ENCODE measurements at places on chromosomes 16 and 17.

- peak; percentile 99 for DNase-seq
Observed at GRCh38 chr17:3710951-3711383, 12.7 kb upstream of the HASPIN start.

DNA sequence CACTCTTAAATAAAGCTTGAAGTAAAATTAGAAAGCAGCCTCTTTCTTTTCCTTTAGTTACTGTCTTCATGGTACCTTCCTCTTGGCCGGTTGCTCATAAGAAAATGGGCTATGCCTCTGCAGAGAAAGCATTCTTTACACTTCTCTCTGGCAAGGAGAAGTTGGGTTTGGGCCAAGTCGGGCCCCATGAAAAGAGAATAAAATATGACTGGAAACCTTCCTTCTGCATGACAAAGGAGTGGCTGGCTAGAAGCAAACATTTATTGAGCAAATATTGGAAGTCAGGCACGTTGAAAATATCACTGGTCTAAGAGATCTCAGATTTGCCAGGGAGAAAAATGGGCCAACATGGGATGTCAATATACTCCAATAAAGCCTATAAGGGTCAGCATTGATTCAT, 126.1 kb downstream of the CA10 start:
- DNase-seq, result no peak

- no peak for DNase-seq
Observed at GRCh38 chr17:33469911-33470310, 176.8 kb upstream of the ASIC2 start.

GRCh38 chr16:74923766-74924460, 61.0 kb downstream of the WDR59 start:
- DNase-seq, result no peak

GRCh38 chr17:22221344-22221743, 529.0 kb downstream of the KCNJ18 start:
- DNase-seq, result no peak

- no peak for DNase-seq
Observed at GRCh38 chr16:79001156-79001967, 599.2 kb downstream of the MAF start.

- DNase-seq, result peak; percentile 49
Observed at GRCh38 chr16:20901436-20902112, 1.0 kb downstream of the LYRM1 start.

DNA sequence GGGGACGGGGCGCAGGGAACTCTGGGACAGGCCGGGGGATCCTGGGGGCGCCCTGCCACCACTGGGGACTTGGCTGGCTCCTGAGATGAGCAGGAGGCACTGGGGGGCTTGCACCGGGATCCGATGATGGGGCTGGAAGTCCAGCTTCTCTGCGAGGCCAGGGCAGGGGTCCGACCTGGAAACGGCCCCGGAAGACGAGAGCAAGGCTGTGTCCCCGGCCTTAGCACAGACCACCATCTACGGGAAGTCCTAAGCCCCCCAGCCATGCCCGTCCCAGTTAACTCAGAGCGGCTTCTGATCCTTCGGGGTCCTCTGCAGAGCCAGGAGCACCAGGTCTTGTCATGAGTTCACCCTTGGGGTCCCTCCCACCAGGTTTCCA, 573 bp downstream of the CDT1 start:
- DNase-seq, result no peak

GRCh38 chr17:71980171-71980570, 140.6 kb upstream of the SOX9 start:
- no peak for DNase-seq

- DNase-seq, result no peak
Observed at GRCh38 chr17:6476076-6476809, 32.0 kb downstream of the PIMREG start.

- no peak for DNase-seq
Observed at GRCh38 chr16:598823-599739, 9.2 kb downstream of the RAB40C start.

DNA sequence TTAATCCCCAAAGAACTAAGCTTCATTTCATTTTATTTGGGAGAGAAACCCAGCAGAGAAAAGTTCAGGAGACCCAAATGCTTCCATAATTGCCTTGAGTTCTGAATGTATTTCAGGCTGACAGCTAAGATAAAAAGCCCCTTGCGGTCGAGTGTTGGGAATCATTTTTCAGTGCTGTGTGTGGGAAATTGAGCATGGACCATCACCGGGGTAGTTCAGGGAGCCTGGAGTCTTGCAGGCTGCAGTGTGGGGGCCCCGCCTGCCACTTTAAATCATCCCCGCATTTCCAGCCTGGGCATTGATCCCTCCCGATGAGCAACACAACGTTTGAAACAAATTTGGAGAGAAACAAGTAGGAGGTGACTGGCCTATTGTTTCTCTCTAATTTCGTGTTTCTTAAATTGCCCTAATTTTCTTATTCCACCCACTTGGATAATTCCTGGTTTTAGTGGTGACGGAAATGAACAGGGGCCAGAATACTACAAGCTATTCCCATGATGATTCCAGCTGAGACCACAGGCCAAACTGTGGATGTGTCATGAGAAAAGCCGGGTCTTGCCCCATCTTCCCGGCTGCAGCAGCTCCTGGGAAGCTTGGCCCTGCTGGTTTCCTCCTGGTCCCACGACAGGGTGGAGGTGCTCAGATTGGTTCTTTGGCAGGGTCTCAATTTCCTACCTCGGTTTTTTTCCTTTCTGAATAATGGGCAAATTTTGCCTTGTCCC, 75.1 kb downstream of the FOXL1 start:
- DNase-seq, result no peak

DNA sequence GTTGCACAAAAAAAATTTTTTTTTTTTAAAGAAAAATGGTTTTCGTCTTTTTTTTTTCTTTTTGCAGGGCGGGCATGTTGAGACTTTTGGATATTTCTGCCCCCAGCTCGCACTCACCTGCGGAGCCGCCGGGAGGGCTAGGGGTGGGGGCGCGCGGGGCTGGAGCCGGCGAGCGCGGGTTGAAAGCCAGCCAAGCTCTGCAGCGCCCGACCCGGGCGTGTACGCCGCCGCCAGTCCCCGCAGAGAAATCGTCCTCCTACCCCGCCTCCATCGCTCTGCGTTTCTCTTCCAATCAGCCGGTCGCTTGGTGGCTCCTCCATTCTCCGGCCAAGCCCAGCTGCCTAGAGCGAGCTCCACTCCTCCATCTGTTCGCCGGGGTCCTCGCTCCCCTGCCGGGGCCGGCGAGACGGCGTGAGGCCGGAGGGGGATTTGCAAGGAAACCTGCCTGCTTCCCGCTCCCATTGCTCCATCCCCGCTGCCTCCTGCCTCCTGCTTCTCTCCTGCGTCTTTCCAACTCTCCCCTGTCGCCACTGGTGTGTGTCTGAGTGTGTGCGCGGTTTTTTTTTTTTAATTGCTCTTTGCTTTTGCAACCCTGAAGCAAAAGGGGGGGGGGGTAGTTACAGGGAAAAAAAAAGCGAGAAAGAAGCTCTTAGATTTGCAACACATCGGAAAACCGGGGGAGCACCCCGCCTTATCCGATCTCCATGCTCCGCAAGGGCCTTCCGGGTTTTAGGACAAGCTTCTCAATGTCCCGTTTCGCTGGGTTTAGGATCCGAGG, 1.8 kb upstream of the UBTF start:
- DNase-seq, result no peak

DNA sequence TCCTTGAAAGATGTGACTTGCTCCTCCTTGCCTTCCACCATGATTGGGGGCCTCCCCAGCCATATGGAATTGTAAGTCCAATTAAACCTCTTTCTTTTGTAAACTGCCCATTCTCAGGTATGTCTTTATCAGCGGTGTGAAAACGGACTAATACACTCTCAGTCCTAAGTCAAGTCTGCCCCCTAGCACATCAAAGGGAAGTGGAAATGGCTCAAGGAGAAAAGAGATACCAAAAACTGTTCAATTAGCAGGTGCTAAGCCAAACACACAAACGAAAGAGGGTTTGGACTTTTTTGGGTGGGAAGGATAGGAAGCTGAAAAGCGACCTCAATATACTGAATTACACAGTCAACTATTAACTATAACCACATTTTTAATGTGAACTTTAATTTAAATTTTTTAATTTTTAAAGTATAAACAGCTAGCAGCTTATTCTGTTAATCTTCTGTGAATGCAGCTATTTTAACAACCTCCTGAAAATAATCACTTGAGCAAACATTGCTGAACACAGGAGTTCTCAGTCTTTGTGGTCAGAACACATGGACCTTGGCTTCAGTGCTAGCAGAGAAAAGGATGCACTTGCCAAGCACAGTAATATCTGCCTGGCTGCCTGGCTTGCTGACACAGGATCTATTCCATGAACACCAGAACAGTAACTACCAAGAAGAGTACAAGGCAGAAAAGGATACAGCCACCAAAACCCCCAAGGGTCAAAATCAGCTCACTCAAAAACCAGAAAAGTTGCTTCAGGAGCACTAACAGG, 10.9 kb downstream of the ZNF18 start:
- no peak for DNase-seq

- DNase-seq, result no peak
Observed at GRCh38 chr16:51542981-51543815, 392.1 kb upstream of the SALL1 start.

- DNase-seq, result no peak
Observed at GRCh38 chr17:6780001-6780400, 4.0 kb downstream of the FBXO39 start.

GRCh38 chr17:7147772-7148171, 31.4 kb downstream of the ASGR1 start:
- DNase-seq, result no peak

DNA sequence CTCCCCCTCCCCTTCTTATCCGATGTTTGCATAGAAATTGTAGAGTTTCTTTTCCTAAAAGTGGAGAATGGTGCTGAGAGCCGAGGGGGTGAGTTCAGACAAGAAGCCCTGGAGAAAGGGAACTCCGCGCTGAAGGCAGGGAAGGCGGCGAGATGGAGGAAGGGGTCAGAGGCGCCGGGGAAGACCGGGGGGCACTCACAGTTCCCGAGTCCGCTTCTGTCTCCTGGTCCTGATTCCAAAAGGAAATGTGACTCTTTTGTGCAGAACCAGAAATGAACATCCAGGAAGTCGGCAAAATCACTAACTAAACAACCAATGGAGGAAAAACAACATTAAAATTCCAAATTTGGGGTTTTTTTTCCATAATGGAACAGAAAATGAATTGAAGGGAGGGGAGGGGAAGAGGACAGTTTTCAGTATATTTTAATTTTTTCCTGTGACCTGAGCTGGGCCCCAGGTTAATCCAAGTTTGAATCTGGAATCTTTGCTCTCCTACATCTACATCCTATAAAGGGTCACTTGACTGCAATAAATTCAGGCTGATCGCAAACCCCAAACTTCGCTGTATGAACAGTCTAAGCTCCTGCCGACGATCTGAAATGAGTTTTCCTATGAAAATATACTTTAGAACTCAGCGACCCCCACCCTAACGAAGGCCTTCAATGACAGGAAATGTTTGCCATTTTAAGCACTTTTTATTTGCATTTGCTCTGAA, 252.3 kb downstream of the C16orf95 start:
- no peak for DNase-seq

DNA sequence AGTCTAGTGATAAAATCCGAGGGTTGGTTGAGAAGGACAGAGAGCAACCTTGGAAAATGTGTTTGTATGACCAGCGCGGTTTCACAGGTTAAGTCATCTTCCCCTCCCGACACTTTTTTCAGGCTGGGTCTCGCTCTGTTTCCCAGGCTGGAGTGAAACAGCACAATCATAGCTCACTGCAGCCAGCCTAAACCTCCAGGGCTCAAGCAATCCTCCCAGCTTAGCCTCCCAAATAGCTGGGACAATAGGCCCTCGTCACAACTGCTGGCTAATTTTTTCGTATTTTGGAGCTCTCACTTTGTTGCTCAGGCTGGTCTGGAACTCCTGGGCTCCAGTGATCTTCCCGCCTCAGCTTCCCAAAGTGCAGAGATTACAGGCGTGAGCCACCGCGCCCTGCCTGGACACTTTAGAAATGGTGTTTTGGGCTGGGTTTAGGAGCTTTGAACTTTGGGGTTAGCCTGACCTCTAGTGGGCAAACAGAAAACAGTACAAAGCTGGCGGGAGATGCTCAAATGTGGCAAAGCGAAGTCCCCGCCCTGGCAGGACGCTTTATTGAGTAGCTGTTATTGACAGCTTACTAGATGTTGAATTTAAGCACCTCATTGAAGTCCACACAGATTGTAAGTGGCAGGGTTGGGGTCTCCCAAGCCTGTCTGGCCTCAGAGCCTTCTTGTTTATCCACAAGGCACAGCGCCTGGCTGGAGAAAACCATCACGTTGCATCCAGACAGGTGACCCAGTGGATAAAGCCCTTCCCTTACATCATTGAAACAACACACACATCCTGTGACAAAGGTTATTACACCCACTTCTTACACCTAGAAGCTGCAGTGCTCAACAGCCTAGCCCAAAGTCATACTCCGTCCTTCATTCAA, 34.7 kb upstream of the RBBP6 start:
- DNase-seq, result peak; percentile 39

- no peak for DNase-seq
Observed at GRCh38 chr17:75950855-75951554, 10.2 kb upstream of the FBF1 start.

- no peak for DNase-seq
Observed at GRCh38 chr17:70774339-70775117, 605.2 kb downstream of the KCNJ2 start.

DNA sequence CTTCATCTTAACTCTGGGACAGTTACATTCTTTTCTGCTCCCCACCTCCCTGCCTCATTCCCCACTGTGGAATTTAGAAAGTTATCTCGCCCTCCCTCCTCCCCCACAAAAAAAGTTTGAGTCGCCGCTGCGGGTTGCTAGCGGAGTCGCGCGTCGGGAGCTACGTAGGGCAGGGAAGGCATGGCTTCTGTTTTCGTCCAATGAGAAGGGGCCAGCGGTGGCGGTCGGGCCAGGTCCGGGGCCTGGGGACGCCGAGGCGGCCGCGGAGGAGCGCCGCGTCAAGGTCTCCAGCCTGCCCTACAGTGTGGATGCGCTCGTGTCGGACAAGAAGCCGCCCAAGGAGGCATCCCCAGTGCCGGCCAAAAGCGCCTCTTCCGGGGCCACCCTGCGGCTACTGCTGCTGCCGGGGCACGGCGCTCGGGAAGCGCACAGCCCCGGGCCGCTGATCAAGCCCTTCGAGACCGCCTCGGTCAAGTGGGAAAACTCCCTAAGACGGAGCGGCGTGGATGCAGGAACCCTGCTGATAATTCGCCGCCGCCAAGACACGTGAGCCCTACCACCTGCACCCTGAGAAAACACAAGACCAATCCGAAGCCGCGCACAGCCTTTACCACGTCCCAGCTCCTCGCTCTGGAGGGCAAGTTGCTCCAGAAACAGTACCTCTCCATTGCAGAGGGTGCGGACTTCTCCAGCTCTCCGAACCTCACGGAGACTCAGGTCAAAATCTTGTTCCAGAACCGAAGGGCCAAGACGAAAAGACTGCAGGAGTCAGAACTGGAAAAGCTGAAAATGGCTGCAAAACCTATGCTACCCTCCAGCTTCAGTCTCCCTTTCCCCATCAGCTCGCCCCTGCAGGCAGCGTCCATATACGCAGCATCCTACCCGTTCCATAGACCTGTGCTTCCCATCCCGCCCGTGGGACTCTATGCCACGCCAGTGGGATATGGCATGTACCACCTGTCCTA, 8.9 kb downstream of the OR4D1 start:
- DNase-seq, result no peak

GRCh38 chr16:23597003-23597756, 1.1 kb upstream of the NDUFAB1 start:
- DNase-seq, result peak; percentile 48

Measured in GM12864 (cell line).